Fibroblast of mammary gland (primary cell): ENCODE measurements at places on chromosomes 3 and 15.
A peak's percentile ranks its signal among the peaks of the same experiment; 100 is the strongest.

DNA sequence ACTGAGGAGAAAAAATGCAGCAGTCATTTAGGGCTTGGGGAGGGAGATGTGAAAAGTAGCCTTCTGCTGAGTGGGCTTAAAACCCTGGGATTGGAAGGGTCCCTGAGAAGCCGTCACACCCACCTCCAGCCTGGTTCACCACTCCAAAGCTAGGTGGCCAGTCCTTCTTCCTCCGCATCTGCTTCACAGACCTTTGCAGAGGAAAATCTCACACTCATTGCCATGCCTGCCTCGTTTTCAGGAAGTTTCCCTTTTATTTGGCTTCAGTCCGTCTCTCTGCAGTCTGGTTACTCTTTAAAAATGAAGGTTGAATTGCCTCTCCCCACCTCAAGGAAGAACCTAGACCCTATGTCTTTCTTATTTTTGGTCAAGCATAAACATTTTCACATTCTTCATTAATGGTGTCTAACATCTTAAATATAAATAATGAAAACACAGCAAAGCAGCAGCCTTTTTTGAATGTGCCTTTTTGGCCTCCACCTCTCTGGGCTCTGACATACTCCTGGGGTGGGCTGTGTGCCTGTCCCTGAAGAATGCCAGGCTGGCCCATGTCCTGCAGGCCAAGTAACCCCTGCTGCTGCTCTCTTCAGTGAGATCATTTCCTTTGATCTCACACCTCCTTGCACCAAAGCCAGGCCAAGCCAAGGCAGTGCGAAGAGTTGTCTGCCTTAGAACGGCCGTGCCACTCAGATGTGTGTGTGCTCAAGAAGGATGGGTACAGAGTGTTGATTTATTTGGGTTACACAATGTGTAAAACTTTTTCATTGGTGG, 11.0 kb downstream of the MRAS start:
- DNase-seq, result no peak

DNA sequence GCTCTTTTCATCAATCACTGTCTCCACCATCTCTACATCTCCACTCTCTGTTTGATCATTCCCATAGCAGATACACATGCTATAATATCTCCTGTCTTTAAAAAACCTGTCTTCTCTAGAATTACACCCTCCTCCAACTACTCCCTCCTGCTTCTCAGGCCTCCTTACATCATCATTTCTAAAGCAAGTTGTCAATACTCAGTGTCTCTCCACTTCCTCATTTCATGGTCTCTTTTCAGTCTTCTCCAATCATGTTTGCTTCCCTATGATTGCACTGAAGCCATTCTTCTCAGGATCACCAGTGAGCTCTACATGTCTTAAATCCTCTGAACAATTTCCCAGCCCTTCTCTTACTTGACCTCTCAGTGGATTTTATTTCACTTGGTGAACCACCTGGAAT, 87.0 kb upstream of the ZNF280D start:
- no peak for DNase-seq

DNA sequence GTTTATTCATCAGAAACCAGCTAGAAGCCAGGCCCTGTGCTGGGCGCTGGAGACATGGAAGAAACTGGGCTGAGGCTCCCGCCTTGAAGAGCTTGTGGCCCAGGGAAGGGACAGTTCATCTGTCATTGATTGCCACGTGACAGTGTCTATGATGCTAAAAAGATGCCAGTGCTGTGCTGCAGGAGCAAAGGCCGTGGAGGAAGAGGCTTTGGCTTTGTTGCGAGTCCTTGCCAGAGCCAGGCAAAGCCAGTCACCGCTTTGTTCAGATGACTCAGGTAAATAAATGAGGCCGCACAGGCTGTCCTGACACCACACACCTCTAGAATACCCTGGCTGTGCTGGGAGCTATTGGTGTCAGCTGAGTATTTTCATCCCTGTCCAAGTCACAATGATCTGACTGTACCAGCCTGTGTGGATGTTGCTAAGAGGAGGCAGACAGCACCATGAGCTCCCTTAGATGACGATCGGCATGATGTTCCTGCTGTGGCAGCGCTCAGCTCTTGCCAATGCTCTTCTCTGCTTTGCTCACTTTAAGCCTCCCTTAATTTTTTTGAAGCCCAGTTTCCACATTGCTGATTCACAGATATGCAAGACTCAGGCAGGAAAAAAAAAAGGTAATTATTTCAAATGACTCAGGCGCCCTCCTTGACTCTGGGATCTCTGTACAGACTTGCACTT, 77.5 kb downstream of the CCNL1 start:
- peak; percentile 93 for DNase-seq

- DNase-seq, result no peak
Observed at GRCh38 chr3:89560568-89560967, 453.1 kb downstream of the EPHA3 start.
